ENCODE measurements at places on chromosomes 12 and 14.

GRCh38 chr12:58583529-58583928, 336.8 kb downstream of the LRIG3 start:
- DNase-seq, result no peak

GRCh38 chr12:31850268-31850667, 108.9 kb upstream of the RESF1 start:
- DNase-seq, result no peak

GRCh38 chr12:104126548-104126947, 11.5 kb downstream of the NFYB start:
- no peak for DNase-seq

DNA sequence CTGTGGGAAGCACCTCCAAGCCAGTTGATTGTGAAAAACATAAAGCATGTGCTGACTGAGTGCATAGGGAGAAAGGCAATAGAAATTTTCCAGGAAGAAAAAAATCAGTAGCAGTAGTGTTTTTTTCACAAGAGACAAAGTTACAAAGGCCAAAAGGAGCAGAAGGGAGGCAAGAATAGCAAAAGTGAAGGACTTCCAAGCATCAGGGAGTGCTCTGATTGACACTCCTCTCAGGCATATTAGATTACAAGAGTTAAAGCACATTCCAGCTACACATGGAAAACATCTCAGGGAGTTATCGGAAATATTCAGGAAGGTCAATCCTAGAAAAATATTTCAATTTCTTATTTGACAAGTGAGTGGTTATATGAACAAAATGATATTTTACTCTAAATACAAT, 508.0 kb downstream of the MDGA2 start:
- DNase-seq, result no peak

- no peak for DNase-seq
These were observed 162.5 kb downstream of the PPM1H start for GRCh38 chr12:62772416-62772955.

GRCh38 chr12:4153343-4153892, 120.1 kb upstream of the CCND2 start:
- DNase-seq, result no peak

DNA sequence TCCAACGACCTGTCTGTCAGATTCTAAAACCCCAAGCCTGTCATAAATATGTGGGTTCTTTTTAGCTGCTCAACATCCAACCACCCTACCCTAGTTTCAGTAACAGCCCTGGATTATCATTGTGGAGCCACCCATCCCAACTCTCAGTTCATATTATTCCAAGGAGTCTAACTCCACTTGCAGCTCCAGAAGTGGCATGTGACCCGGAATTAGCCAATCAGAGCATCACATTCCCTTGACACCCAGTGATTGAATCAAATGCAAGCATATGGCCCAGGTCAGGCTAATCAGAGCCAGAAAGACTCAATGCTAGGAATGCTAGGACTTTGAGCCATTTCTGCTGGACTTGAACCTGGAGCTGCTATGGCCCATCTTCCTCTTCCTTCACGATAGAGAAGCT, 17.1 kb upstream of the HSP90B1 start:
- no peak for DNase-seq

- DNase-seq, result no peak
These were observed 21.0 kb upstream of the MYL2 start for GRCh38 chr12:110941391-110941790.

Data from activated CD4-positive, alpha-beta T cell treated with anti-CD3 and anti-CD28 coated beads for 1 hour (primary cell).